HuH-7.5 (cell line): ENCODE measurements at places on chromosomes 2 and 18.

DNA sequence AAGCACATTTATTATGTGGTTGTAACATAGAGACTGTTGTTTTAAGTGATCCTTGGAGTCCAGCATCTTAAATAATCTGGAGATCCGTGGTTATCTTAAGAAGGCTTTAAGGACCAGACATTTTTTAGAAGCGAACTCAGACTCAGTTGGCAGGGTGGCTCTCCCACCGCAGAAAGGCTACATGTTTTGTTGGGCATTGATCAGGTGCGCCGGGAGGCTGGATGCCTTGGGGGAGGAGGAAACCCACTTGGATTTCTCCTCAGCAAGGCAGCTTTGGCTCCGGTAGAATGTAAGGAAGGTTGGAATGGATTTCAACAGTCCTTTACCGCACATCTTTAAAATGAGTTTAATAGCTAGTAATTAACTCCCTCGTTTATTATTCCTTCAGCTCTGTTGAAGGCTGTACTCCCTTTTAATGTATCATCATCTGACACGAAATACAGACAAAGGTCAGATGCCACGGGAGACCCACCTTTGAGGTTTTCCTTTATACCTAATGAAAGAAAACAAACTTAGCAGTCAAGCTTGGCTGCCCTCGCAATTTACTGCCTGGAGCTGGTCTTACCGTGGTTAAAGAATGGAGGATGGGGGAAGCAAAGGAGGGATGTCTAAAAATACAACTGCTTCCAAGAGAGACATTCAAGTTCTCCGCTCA, 1.2 kb downstream of the TMEM200C start:
- DNase-seq = no peak

- DNase-seq = no peak
Observed at GRCh38 chr2:228447266-228447915, 265.9 kb upstream of the SPHKAP start.

DNA sequence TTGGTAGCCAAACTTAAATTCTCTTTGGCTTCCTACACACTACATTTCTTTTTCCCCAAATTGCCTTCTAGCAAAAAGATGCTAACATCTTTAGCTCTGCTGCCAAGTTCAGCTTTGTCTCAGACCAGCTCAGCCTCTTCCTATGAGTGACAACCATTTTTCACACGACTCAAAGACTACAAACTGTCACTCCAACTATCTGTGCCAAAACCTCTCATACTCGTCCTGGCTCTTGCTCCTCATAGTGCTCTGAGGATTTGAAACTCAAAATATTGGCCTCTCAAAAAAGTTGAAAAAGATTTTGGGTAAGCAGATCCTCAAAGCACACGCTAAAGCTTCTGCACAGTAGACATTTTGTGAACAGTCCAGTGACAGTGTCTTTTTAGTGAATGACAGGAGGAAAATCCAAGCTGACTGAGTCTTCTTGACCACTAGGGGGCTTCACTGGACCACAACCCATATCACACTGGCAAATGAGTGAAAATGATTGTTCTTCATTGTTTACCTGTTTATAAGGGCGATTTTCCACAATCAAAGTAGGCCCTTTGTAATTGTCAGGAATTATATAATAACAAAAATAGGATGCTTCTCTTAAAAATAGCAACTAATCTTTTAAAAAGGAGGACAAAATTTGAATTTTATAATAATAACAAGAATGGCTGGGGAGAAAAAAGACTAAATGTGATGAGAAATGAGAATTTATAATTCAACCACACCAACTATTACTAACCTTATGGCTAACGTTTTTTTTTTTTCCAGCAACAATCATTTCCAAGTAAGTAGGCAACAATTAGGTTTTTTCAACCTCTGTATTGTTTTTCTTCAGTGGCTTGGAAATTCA, 85.5 kb upstream of the PGAP1 start:
- peak; percentile 63 for DNase-seq

- DNase-seq = peak; percentile 8
Observed at GRCh38 chr18:44946529-44947113, 265.9 kb downstream of the SETBP1 start.

DNA sequence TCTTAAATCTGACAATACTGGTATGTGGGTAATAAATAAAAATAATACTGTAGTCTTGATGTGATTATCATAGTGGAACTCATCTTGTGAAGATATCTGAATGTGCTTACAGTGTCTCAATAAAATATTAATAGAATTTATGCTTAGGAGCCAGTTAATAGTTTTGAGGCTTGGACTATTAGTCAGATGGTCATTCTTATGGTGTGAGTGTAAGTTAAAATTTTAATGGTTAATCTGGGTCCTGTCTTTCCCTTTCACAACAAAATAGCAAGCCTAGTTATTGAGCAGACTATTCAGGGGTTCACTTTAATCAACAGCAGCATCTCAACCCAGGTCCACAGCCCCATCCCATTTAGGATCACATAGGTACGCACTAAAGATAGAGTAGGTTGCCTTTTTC, 138.9 kb downstream of the HAUS1 start:
- DNase-seq = no peak

DNA sequence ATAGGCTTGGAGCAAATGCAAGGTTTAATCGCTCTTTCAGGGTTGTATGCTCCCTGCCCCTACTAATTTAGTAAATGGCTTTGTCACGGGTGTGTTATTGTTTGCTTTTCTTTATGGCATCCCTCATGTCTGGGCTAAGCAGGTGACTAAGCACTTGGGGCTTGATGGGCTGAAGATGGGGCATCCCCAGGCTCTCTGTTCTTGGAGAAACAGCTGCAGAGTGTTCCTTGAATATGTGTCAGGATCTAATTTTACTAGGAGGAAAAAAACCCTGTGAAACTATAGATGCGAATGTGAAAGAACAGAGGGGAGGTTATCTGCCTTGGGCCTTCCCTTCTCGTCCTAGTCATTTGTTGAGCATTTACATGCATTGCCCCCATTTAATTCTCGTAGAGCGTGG, 94.7 kb upstream of the TAF1B start:
- DNase-seq = no peak

DNA sequence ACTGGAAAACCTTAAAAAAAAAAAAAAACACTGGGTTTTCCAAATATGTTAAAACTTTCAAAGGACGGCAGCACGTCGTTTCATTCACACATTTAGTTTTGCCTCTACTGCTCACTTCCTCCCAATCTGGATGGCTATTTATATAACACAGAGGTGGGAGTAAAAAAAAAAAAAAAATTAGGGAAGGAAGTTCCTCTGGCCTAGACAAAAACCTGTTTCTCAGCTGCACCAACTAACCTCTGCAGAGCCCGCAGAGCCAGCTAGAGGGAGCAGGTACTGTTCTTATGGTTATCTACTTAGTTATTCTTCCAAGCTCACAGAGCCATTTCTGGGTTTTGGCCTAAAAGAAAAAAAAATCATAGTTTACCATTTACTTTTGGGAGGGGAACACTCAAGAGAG, 28.1 kb downstream of the SLC1A4 start:
- DNase-seq = no peak

DNA sequence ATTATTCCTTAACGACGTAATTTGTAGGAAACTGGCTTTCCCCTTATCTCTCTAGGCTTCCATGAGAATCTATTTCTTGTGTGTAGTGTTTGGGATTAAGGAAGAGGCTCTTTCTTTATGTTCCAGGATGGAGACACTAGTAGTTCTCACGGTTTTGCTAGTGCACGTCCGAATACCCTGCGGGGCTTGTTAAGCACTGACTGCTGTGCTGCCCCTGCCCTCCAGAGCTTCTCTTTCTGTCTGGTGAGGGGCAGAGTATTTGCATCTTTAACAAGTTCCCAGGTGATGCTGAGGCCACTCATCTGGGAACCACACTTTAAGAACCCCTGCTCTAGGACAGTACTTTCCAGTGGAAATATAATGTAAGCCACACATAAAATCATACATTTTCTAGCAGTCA, 76.4 kb downstream of the SPATS2L start:
- no peak for DNase-seq

GRCh38 chr2:177207101-177207500, 5.5 kb upstream of the HNRNPA3 start:
- DNase-seq = no peak

DNA sequence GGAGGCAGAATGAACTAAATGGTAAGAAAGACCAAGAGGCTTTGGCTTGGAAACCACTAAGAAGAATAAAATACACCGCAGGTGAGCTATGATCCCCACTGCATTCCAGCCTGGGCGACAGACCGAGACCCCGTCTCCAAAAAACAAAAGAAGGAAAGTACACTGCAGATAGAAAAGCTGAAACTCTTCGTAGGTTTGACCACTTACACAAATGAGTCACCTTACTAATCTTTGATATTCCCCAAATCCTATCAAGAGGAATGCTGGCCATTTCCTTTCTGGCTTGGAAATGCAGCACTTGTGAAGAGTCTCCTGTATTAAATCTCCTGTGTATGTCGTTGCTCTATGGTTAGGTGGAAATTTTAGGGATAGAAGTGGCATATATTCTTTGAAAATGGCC, 108.8 kb downstream of the MTCL1 start:
- no peak for DNase-seq

DNA sequence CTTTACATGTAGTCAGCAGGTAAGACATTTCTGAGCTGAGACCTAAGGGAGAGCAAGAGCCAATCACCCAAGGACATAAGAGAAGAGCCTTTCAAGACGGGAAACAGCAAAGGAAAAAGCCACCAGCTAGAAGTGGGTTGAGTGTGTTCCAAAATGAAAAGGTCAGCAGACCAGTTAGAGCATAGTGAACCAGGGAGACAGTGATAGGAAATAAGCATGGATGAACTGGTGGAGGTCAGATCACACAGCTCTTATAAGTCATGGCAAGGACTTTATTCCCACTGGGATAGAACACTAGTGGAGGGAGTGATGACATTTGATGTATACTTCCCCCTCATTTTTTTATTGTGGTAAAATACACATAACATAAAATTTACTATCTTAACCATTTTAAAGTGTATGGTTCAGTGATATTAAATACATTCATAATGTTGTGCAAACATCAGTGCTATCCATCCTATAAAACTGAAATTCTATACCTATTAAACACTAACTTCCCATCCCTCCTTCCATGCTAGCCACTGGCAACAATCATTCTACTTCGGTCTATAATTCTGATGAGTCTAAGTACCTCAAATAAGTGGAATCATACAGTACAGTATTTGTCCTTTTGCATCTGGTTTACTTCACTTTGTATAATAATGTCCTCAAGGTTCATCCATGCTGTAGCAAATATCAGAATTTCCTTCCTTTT, 155.8 kb upstream of the WDSUB1 start:
- DNase-seq = no peak

- DNase-seq = no peak
Observed at GRCh38 chr2:67548317-67549201, 151.4 kb downstream of the ETAA1 start.

GRCh38 chr2:38650012-38650411, 15.9 kb upstream of the GALM start:
- no peak for DNase-seq

GRCh38 chr18:51911584-51911983, 428.4 kb upstream of the DCC start:
- DNase-seq = no peak

DNA sequence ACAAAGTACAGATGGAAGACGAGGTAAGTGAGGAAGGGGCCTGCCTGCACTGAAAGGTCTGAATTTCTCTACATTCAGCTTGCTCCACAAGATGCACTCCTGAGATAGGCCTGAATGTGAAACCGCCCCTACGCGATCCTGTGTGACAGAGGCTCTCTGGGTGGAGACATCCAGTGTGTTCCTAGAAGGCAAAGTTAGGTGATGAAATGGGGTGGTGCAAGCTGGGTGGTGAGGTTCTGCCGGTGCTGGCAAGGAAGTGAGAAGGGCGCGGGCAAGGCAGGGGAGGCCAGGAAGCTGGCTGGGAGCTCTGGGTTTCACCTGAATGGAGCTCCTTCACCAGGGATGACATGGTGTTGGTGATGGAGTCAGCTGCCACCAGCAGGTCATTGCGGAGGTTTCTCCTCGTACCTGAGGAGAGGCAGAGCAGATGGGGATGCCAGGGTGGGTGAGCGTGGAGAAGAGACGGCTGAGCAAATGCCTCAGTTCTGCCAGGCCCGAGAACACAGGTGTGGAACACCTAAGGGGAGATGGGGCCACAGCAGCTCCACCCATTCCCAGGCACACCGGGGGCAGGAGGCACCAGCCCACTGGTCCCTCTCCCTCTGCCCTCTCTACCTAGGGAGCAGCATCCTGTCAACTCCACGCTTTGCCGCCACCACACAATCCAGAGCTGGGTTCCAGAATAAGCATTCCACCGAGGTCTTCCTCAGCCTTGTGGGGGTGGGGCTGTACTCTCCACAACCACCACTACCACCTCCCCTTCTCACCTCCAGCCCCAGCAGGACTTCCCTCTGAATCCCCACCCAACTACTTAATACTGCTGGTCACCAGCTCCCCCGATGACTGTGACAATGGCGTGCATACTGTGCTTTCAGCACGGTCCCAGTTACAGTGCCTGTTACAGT, 45.5 kb upstream of the DNMT3A start:
- DNase-seq = no peak

DNA sequence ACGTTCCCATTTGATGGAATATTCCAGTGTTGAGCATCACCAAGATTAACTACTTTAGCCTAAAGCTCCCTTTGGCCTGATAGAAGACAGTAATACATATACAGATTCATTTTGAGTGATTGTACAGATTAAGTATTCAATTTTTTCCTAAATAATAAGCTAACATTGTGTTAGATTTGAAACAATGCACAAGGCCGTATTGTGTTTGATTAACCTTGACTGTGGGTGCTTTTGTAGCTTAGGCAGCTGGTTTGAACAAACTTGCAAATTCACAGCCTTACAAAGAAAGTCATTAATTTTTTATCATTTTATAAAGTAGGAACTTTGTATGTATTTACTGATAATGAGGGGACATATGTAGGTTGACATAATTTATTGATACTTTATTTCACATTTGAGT, 29.6 kb downstream of the NABP1 start:
- DNase-seq = no peak

GRCh38 chr2:202494300-202495229, 118.4 kb downstream of the BMPR2 start:
- peak; percentile 96 for DNase-seq

DNA sequence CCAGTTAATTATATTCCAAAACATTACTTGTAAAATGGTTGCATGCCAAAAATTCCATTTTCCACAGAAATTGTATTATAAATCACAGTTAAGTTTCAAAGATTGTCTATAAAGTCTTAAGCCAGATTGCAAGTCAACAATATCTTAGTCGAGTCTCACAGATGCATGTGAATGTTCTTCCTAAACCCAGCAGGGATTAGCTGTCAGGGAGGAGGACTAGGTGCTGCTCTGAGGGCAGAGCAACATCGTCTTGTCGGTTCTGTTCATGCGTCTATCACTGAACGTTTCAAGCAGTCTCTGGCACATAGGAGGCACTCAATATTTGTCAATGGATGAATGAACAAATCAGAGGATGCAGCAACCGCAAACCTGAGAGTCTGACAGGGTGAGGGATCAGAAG, 27.0 kb downstream of the EPB41L3 start:
- no peak for DNase-seq

DNA sequence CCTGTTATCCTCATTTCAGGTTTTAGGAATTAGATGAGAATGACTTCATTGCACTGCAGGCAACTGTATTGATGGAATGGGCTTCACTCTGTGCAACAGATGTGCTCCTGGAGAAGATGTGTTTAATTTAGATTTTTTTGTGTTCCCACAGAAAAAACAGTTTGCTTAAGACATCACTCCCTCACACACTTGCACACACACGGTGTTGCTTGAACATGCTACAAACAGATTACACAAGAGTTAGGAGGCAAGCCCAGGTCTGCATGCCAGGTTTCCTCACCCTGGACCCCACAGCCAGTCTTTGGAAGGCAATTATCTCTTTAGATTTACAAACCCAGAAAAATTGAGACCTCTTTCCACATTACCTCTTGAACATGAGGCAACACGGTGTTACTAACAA, 93.7 kb upstream of the KLHL29 start:
- no peak for DNase-seq
